ENCODE measurements at places on chromosomes 5 and 9.

- no peak for DNase-seq
Observed at GRCh38 chr9:107263289-107263688, 19.8 kb upstream of the RAD23B start.

DNA sequence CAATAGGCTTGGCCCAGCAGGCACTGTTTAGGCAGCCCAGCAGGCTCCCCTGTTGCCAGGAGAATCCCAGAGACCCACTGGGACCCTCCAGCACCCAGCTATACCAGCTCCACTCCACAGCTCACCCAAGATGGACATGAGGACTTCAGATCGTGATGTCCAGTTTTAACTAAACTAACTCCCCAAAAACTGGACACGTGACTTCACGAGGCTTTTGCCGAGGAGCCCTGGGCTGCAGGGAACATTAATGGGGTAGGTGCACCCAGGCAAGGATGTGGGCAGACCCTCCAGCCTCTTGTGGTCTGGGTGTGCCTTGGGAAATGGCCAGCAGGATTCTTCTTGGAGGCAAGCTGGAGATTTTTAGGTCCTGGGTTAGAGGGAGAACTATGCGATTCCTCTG is 8.9 kb upstream of the NKD2 start:
- no peak for DNase-seq

DNA sequence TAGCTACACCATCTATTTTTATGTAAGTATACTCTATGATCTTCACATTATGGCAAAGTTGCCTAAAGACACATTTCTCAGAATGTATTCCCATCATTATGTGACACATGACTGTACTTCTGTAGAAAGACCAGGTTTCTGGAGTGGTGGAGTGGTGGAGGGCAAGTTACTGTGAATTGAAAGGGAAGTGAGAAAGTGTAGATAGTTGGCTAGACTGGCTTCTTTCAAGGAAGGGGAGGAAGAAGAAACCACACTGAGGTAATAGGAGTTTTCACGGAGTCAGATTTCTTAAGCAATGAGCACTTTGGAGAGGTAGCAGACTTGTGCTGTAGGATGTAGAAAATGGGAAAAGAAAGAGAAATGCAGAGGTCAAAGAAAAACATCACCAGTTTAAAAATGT is 50.9 kb upstream of the EQTN start:
- DNase-seq = no peak

- DNase-seq = no peak
Observed at GRCh38 chr5:137815202-137815990, 52.3 kb upstream of the MYOT start.

DNA sequence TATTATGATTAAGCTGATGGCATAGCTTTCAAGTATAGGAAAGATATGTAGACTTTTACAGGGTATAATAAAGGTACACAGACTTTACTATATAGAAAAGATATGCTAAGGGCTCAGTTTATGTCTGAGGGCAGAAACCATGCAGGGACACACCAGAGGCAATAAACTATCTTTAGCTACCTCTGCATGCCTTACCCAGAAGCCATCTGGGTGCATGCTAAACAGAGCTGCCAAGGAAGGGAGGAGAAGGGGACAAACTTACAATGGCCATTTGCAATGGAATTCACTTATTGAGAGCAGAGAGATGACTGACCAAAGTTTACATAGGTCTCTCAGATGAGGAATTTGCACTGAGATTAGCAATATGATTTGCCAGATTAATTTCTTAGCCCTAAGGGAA is 143.1 kb upstream of the NR4A3 start:
- no peak for DNase-seq

DNA sequence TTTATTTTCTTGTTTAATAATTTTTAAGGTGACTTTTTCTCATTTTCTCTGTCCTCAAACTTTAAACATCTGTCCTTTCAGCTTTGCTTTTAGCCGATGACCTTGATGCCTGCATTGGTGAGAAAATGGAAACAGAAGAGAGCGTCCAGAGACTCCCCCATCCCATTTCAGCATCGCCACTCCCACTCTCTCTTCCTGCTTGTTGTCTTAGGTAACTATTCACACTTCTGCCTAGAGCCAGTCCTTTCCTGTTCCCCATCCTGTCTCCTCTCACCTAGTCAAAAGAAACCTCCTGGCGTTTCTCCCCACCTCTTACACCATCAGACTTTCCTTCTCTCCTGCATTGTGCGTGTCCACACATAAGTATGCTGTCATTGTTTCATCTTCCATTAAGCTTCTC is 124.6 kb downstream of the MAST4 start:
- DNase-seq = no peak

DNA sequence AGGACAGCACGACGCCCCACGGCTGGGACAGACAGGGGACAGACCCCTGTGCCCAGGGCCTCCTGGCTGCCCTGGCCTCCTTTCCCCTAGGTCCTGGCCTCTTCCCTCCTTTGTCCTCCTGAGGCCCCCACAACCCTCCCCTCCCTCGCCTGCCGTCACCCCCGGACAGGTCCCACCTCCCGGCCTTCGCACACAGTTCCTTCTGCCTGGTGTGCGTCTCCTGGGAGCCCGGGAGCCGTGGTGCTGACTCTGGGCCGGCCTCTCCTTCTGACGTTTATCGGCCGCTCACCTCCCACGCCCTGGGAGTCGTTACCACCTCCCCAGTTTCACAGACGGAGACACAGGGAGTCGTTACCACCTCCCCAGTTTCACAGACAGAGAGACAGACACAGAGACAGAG is 25.1 kb upstream of the NOTCH1 start:
- no peak for DNase-seq

- DNase-seq = no peak
Observed at GRCh38 chr9:73026375-73026774, 73.5 kb upstream of the ALDH1A1 start.

- DNase-seq = no peak
Observed at GRCh38 chr9:78713614-78714405, 416.9 kb downstream of the PSAT1 start.

- no peak for DNase-seq
Observed at GRCh38 chr9:136754059-136754572, 3.9 kb downstream of the LCN8 start.

DNA sequence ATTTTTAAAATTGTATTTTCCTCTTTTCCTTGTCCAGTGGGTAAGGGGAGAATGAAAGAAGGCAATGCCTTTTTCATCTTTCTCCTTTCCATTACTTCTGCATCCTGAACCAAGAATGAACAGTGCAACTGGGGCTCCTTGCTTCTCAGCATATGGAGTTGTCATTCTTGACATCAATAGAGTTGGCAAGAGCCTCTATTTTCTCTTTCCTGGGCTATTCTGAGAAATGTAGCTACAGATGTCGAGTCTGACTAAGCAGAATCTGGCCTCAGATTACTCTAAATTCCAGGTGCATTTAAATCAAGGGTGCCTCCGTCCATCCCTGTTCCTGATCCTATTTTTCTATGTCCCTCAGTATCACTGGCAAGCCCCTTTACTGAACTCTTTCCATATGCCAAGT is 244.8 kb downstream of the GLIS3 start:
- no peak for DNase-seq

DNA sequence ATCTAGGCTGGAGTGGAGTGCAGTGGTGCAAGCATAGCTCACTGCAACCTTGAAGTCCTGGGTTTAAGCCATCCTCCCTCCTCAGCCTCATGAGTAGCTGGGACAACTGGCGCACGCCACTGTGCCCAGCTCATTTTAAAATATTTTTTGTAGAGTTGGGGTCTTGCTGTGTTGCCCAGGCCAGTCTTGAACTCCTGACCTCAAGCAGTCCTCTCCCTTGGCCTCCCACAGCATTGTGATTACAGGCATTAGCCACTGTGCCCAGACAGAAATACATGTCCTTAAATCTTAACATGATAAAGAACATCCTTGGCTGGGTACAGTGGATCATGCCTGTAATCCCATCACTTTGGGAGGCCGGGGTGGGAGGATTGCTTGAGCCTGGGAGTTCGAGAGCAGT is 6.7 kb downstream of the ZNF483 start:
- no peak for DNase-seq
